T follicular helper cell (primary cell): ENCODE measurements at places on chromosomes 1 and 21.

- DNase-seq = no peak
Measured at GRCh38 chr1:201419256-201419655, 2.3 kb downstream of the TNNI1 start.

- no peak for DNase-seq
Measured at GRCh38 chr21:42500225-42500624, 4.2 kb upstream of the RSPH1 start.

GRCh38 chr1:54973205-54973921 is 7.1 kb upstream of the TMEM61 start:
- no peak for DNase-seq

DNA sequence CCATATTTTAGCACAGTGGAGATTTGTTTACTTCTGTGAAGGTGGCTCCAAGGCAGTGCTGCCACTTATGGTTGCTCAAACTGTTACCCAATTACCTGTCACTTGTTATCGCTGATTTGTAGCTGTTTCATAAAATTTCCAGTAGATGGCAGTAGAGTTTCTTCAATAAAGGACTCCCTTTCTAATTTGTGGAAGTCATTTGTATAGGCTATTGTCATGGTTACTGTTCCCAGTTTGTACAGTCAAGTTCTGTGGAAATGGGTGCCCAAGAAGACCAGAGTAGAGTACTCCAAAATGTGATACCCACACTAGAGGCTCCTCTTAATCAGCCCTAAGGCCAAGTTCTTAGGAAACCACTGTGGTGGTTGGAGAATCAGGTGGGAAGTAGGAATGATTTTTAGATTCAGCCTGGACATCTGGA is 186.1 kb downstream of the CLEC20A start:
- no peak for DNase-seq

GRCh38 chr21:18244671-18245463 is at the start of gene CHODL:
Gene CHODL (plus strand): TSS chr21:18244833. CDS start chr21:18245224, 391 bp downstream.
- no peak for DNase-seq

GRCh38 chr1:48876330-48876785 is 99.7 kb upstream of the BEND5 start:
- no peak for DNase-seq

- peak; percentile 43 for DNase-seq
Measured at GRCh38 chr1:145960468-145961108, 2.8 kb upstream of the LIX1L start.

DNA sequence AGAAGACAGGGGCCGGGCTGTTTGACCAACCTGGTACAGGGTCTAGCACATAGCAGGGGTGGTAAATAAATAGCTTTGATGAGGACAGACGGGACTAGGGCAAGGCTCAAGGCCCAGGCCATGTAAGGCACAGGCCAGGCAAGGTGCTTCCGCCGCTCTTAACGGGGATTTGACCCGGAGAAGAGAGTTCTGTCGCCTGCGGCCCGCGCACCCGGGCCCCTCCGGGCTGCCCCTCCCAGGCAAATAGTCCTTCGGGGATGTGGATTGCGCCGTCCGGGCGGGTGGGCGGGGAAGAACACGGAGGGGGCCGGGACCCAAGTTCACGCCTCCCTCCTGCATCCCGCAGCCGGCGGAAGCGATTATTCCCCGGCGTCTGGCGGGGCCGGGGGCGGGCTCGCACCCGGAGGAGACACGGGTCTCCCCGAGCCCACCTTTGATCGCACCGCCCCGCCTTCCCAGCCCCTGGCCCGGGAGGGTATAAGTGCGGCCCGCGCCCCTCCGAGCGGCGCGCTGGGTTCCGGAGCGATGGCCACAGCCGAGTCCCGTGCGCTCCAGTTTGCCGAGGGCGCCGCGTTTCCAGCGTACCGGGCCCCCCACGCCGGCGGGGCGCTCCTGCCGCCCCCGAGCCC is at the start of gene MIXL1:
Gene MIXL1, plus strand, starts transcription at position 508 of the 629 bp plus-strand sequence. Its CDS starts 18 bp downstream, at position 526.
- no peak for DNase-seq

DNA sequence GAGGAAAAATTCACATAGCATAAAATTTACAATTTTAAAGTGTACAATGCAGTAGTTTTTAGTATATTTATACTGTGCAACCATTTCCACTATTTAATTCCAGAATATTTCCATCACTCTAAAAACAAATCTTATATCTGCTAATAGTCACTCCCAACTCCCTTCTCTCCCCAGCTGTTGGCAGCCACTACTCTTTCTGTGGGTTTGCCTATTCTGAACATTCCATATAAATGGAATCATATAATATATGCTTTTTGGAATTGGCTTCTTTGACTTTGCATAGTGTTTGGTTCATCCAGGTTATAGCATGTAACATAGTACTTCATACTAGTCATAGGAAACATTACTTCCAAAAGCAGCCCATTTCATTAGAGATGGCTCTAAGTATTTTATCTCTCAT is 25.0 kb upstream of the TMEM39B start:
- no peak for DNase-seq
